ENCODE measurements at places on chromosomes 11 and 22.
A peak's percentile ranks its signal among the peaks of the same experiment; 100 is the strongest.

GRCh38 chr11:94557421-94557820 lies 9.7 kb upstream of the PIWIL4 start:
- no peak for DNase-seq

DNA sequence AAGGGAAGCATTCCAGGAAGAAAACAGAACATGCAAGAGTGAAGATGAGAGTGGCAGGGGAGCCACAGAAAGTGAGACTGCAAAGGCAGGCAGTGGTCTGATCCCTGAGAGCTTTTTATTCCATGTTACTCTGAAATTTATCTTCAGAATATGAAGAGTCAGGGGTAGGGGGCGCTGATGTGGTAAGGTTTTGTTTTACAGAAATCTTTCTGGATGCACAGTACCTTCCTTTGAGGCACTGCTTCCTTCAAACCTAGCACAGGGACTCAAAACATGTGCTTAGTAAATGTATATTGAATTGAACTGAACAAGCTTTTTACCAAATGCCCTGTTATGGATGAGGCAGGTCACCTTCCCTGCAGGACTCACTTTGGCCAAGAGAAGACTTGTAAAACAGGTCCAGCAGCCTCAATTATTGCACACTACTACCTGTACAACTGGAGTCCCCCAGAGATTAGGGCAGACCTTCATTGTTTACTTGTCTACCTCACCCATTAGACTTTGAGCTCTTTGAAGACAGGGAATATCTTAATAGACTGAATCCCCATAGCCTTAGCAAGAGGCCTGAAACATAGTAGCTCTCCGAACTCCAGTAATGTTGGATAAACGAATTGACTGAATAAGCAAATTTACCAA lies 2.2 kb downstream of the PAK1 start:
- no peak for DNase-seq

DNA sequence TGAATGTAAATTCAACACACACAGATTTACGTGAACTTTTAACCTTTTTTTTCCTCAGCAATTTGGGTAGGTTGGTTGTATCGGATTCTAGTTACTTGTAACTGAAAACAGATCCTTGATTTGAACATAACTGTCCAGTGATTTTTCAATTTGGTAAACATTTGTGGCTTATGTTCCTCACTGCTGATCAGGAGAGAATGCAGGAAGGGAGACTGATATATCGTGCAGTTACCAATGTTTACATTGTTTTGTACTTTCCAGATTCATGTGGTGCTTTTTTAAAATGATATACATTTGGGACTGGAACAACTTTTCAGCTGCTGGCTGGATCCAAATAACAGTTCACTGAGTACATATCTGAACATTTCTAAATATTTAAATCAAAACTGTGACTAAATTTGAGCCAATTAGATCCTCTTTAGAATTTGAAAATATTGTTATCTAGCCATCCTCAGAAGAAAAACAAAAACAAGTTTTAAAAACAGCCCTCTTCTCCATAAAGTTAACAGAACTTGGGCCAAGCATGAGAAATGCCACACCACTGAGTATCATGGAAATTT lies 84.3 kb upstream of the MTMR2 start:
- DNase-seq = no peak

GRCh38 chr11:115251126-115251525 lies 253.1 kb downstream of the CADM1 start:
- no peak for DNase-seq

- DNase-seq = no peak
Measured at GRCh38 chr22:24824250-24824649, 18.2 kb downstream of the SGSM1 start.

GRCh38 chr22:36160499-36160942 lies at the start of gene APOL3:
Gene APOL3, minus strand, starts transcription at chr22:36160755. Its CDS starts 11,700 bp downstream, at chr22:36149055.
- DNase-seq = peak; percentile 52

GRCh38 chr11:1742371-1742770 lies 8.0 kb downstream of the IFITM10 start:
- DNase-seq = no peak

DNA sequence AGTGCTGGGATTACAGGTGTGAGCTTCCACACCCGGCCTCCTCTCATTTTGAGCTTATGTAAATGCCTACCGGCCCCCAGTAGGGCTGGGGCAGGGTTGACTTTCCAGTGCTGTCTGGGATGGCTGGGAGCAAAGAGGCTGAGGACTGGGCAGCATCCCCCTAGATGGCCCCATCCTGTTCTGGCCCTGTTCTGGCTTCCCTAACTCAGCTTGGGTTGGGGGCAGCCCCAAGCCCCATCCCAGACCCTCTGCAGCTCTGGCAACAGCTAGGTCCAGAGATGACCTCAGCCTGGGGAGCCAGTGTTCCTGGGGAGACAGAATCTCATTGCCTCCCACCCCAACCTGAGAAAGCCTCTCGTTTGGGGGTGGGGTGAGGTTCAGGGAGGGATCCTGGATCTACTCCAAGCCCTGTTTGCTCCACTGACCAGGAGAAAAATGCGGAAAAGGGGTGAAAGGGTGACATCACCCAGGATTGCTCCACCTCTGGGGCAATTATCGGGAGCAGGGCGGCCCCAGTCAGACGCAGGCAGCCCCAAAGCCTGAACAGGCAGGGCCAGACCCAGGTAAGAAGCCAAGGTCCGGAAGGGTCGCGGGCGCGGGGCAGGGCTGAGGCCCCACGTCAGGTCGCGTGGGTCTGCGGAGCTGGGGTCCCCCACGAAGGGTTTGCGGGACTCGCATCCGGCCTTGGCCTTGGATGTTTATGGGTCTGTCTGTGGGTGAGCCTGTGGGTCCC lies at the start of gene PNPLA2:
TSS of gene PNPLA2 (plus strand) at position 519 of the 733 bp plus-strand sequence. CDS start 805 bp downstream, outside the sequence.
- DNase-seq = no peak

- no peak for DNase-seq
Measured at GRCh38 chr22:47088480-47089158, 326.2 kb downstream of the TBC1D22A start.

DNA sequence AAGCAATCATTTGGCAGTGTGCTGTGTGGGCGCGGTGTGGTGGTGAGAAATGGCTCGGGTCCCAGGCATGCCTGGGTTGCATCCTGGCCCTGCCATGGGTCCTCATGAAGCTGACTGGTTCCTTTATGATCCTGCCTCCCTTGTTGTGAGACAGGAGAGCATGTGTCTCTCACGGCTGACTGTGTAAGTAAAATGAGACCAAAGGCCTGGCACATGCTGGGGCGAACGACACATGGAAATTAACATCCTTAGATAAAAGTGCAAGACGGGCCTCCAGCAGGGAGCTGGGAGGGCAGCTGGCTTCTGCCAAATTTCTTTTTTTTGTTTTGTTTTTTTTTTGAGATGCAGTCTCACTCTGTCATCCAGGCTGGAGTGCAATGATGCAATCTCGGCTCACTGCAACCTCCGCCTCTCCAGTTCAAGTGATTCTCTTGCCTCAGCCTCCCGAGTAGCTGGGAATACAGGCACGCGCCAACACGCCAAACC lies 9.4 kb upstream of the FBLN1 start:
- DNase-seq = no peak

DNA sequence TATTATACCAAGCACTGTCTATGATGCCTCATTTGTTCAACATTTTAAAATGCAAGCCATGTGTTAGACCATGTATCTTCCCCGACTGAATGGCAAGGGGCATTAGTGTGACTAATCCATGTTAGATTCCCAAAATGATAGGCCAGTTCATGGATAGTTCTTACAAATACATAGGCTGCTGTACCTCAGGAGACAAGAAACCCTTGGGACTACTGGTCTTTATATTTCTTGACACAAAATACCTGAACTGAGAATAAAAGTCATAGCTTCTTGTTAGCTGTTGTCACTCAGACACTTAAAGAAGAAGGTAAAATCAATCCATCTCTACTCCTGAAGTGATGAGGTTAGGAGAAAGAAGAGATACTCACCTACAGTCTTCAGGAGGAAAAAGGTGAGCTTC lies at the start of gene OR8D4:
TSS of gene OR8D4 (plus strand) at position 301 of the 400 bp plus-strand sequence. CDS start 4,265 bp downstream, outside the sequence.
- no peak for DNase-seq

- no peak for DNase-seq
Measured at GRCh38 chr22:37824674-37825641, 1.8 kb downstream of the GALR3 start.

DNA sequence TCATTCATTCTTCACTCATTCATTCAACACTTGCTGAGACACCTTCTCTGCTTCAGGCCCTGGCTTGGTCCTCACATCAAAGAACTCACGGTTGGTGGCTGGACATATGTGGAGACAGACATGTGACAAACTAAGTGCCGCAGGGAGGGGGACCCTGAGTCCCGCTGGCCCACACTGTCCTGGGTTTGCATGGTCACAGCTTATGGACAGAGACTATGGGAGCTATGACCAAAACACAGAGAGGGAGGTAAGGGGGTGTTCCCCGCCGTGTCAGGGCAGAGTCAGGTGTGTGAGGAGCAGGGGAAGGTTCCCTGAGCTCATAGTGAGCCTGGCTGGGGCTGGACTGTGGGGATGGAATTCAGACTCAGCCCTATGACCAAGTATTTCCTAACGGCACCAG lies 123.1 kb downstream of the MPPED1 start:
- DNase-seq = no peak

DNA sequence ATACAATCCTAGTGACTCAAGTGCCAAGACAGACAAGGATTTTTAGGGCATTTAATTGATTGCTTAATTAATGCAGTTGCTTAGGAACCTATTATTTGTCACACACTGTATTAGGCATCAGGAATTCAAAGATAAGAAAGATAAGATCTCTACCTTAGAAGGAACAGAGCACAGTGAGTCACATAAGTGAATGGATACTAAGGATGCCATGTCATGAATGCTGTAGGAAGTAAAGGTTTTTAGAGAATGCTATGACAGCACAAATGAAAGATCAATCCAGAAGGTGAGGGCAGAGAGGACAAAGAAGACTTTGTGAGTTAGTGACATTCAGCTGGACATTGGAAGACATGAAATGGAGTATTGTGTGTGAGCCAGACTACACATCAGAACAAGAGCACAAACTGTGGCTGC lies 147.9 kb upstream of the DDI1 start:
- no peak for DNase-seq

- DNase-seq = no peak
Measured at GRCh38 chr11:124556828-124557227, 13.0 kb upstream of the OR8A1 start.

DNA sequence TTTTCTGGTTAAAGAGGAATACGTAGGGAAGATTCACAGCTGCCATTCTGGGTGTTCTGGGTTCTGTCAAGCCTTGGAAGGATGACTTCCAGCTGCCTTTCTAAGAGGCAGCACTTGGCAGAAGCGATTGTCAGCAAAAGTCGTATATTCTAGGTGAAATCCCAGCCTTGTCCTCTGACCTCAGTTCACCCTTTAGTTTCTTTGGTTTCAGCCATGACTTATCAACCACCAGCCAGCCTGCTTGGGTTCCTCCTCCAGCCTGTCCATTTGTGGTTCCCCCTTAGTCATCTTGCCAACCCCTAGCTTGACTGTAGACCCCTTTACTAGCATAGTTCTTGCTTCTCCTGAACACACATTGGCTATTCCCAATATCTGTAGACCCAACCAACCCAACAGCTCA lies 102.3 kb upstream of the CD44 start:
- DNase-seq = no peak

DNA sequence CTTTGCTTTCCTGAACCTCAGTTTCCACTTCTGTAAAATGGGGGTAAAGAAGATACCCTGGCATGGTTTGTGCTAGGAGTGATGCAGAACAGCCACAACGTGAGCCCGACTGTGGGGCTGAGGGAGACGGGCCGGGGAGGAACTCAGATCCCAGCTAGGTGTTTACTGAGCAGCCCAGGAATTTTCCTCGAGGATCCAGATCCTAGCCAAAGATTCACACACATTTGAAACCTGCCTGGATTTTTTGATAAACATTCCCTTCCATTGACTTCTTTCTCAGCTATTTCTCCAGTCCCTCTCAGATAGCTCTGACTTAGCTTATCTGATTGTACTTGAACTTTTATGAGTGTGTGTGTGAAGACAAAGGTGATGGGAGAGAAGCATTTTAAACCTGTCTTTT lies 98.0 kb downstream of the KIAA1671 start:
- no peak for DNase-seq

DNA sequence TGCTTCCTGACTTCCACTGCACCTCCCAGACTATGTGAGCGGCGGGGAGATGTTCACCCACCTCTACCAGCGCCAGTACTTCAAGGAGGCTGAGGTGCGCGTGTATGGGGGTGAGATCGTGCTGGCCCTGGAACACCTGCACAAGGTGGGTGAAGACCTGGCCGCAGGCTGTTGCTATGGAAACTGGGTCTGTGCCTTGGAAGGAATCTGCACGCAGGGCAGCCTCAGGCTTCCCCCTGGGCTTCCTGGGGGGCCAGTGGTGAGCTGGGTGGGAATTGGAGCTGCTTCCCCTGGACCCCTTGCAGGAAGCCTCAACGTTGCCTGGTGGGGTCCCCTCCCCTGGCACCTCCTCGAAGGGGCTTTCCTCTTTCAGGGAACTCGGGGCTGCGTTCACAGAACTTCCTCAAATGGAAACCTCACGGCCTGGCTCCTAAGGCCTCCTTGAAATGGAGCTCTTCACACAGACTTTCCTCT lies 1.5 kb downstream of the RPS6KA4 start:
- DNase-seq = no peak

DNA sequence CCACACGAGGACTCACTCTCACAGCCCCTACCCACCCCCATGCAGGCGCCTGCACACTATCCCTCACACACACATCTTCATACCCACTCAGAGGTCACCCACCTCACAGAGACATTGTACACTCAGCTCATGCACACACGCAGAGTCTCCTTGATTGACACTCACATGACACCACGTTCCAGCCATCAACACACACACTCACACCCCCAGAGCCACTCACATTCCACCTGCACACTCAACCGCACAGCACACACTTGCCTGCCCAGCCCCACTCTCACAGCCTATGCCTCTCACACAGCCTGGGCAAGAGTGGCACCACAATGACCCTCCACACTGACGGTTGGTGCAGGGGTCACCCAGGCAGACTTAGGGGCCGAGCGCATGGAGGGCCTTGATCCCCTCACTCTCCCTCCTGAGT lies 2.2 kb downstream of the SPI1 start:
- no peak for DNase-seq

DNA sequence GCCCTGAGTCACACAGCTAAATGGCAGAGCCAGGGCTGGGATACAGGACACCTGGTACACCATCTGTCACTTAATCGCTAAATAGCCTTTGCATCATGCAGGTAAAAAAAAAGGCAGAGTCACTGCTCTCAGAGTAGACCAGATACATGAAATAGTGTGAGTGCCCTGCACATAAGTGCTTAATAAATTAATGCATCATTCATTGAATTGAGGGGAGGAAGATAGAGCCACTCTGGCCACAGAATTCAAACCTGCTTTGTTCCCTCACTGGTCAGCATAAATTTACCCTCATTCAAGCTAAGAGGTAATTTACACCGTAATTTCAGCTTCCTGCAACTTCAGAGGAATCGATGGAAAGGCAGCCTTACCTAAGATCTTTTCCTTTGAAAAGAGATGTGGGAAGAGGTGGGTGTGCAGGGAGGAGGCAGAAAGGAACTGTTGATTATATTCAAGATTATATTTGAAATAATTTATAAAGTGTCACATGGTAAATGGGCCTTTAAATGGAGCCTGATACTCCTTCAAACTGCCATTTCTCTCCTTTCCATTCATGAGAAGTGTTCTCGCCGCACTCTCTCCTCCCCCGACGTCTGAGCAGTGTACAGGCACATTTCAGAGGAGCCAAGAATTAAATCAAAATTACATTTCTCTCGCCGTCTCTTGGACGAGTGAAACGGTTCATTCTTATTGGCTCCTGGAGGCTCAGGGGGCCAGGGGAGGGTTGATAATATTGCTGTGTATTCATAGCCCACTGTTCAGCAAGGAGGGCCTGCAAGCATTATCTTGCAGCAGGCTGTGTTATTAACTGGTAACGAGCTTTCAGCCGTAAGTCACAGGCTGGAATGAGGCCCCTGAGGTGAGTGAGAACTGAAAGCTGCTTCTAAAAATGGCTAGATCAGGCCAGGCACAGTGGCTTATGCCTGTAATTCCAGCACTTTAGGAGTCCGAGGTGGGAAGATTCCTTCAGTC lies 52.2 kb upstream of the HMGXB4 start:
- DNase-seq = no peak

- no peak for DNase-seq
Measured at GRCh38 chr11:110158317-110159200, 65.4 kb downstream of the ZC3H12C start.
